ENCODE measurements at places on chromosomes 12 and 14.

DNA sequence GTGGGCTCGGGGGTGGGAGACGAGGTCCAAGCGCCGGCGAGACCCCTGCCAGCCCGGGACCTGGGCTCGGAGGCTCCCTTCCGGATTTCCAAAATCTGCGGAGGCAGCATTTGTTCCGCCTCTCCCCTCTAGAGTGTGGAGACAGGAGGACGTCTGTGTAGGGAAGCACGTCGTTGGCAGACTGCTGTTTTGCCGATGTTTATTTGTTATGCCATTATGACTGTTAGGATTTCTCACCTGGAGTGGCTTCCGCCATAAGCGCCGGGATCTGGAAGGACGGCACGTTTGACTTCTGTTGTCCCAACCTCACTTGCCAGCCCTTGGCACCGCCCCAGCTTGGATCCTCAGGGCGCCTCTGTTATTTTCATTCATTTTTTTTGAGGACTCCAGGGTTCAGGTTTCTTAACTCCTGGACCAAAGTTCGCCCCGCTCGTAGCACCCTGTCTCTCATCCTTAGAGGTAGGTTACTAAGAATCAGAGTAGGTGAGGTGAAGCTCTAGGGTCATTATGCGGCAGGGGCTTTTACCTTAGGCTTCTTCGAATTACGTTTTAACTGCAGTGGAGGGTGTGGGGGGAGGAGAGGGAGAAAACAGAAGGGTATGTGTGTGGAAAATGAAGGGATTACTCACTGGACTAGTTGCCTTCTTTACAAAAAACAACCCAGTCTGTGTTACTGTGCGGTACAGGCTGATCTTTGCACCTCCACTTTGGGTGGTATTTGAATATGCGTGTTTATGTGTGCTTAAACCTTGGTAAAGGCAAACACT, 547 bp upstream of the PYGL start:
- peak; percentile 78 for DNase-seq

GRCh38 chr12:45200491-45201043, 15.3 kb upstream of the ANO6 start:
- DNase-seq, result peak; percentile 34

- DNase-seq, result peak; percentile 80
Observed at GRCh38 chr14:92524602-92525185, 11.1 kb downstream of the RIN3 start.

DNA sequence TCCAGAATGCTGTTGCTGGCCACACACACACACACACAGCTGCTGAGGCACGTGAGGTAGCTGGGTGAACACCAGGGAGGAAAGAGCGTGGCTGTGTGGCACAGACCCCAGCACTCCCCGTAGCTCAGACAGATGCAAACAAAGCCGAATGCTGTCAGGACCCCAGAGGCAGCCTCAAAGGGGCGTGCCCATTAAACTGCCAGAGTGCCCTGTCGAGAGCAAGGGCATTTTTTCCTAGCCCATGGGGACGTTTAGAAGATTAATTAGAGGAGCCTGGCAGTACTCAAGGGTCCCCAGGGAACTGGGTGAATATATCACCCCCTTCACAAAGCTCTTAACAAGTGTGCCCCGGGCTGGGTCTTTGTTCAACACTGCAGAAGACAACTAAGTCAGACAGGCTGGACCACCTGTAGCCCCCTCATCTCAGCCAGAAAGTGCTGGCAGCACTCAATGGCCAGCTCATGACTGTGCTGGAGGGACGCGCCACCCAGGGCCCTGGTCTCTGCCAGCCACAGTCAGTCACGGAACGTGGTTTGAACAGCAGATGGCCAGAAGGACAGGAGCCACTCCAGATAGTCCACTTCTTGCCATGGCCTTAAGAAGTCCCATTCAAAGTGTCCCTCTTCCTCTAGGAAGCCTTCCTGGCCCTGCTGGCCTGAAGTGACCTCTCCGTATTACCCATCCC, 37.5 kb downstream of the TTC7B start:
- no peak for DNase-seq

DNA sequence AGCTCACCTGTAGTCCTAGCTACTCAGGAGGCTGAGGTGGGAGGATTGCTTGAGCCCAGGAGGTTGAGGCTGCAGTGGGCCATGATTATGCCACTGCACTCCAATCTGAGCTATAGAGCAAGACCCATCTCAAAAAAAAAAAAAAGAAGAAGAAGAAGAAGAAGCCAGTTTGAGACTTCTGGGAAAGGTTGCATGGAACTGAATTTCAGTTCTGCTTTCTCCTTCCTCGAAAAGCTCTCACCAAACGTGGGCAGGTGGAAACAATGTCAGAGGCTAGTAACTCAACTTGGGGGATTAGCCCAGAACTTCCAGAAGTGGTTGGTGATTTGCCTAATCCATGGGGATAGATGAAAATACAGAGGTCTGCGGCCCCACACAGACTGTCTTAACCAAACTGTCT, 18.7 kb downstream of the FLVCR2 start:
- no peak for DNase-seq

DNA sequence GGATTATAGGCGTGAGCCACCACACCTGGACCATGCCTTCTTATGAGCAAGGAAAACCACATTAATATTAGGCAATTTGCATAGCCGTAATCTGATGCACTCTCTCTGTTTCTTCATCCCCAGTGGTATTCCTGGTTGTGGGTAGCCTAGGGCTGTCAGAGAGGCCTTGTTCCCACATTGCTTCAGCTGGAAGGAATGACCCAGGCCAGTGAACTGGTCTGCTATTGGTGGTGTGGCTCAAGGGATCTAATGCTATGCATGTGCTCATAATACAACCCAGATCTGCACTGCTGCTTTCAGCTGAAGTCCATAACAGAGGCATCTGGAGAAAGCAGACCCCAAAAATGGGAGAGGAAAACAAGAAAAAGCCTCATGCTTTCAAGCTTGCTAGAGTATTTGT, 33.1 kb upstream of the G2E3 start:
- no peak for DNase-seq

- DNase-seq, result no peak
Observed at GRCh38 chr12:117080661-117081144, 18.5 kb downstream of the TESC start.

DNA sequence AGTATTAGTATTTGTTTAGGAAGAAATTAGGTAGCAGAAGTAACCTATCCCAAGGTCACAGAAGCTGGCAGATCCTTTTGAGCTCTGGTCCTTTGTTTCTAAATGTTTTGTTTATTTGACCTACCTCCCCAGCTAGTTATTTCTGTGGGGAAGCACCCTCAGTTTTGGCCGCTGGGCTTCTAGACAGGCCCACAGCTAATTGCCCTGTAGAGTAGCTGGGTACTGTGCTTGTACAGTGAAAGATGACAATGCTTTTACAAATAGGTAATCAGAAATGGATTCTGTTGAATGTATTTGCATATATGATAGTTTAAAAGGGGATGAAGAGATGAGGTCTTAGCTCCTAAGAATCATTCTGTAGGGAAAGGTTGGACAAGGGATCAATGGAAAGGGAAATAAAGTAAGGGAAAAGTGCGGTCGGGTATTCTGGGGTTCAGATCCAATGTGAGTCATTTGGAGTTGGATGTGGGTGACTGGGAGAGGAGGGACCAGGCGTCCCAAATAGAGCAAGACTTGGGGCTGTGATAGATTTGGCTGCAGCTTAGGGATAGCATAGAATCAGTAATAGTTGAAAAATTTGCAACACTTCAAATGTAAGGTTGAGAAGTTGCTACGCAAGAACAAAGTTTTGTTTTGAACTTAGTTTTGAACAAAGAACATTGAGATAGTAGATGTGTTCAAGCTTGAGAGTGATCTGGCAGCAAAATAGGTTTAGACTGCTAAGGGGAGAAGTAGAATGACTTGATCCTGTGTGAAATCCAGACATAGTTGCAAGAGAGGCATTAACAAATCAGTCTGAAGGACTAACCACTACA, 3.6 kb downstream of the NUDT4 start:
- DNase-seq, result no peak

DNA sequence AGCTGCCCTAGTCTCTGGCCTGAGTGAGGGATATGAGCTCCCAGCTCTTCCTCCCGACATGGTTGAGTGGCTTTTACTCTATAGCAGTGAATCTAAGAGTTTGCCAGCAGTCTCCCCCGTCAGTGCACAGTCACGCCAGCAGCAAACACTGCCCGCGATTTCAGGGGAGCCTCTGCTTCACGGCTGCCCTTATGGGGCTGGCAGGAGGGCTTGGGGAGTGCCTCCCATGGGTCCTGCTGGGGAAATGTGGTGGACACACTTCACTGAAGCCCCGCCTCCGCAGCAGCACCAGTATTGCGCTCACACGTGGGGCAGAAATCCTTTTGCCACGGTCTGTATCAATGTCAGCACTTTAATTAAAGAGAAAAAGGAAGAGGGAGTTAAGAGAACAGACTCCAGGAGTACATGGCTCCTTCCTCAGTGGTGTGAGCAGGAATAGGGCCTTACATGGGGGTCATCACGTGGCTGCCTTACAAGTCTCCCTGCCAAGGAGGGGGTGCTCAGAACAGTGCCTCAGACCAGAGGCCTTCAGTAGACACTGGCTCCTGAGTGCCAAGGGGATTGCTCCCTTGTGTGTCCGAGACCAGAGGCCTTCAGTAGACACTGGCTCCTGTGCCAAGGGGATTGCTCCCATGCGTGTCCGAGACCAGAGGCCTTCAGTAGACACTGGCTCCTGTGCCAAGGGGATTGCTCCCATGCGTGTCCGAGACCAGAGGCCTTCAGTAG, 55.7 kb downstream of the SFSWAP start:
- DNase-seq, result no peak

GRCh38 chr14:60183741-60184140, 18.5 kb upstream of the DHRS7 start:
- DNase-seq, result no peak

- no peak for DNase-seq
Observed at GRCh38 chr14:51644217-51644933, 7.3 kb upstream of the FRMD6 start.

DNA sequence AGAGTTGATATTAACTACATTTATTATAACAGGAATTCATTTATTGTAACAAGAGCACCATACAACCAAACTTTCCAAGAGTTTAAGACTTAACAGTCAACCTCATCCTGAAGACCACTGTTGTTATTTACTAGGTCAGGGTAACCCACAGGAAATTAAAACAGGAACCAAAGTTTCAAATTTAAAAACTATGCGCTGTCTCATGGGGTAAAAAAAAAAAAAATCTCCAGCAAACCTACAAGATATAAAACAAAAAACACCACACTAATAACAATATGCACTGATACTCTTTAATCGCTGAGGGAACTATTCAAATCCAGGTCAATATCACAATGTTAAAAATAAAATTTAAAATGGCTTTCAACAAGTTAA, 44.5 kb downstream of the FOXN3 start:
- no peak for DNase-seq

DNA sequence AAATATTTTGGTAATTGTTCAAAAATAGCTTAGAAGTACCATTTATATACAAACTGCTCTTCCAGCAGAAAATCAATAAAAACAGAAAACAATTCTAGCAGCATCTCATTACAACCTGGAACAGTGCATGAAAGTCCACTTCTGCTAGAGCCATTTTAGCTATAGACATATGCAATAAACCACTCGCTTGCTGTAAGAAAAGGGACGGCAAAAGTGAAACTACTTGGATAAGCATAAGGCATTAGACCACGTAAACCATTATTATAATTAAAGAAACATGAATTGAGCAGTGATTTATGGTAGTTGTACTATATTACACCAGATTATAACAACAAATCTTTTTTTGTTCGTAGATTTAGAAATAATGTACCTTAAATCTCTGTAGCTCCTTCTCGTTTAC, 48.7 kb downstream of the LRIG3 start:
- DNase-seq, result no peak

DNA sequence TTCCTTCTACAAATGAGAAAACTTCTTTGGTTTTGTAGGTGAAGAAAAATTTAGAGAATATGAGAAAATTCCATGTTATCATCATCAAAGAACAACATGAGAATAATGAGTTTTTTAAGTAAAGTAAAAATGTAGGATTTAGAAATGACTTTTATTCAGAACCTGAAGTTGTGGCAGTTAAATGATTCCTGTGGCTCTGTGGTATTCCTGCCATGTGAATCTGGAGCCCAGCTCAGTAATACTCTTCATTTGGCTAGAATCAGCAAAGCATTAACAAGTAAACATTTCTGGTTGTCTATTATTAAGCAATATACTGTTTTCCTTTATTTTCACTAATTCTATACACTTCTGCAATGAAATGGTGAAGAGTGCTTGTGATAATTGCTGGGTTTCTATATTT, 95.6 kb upstream of the E2F7 start:
- DNase-seq, result no peak

DNA sequence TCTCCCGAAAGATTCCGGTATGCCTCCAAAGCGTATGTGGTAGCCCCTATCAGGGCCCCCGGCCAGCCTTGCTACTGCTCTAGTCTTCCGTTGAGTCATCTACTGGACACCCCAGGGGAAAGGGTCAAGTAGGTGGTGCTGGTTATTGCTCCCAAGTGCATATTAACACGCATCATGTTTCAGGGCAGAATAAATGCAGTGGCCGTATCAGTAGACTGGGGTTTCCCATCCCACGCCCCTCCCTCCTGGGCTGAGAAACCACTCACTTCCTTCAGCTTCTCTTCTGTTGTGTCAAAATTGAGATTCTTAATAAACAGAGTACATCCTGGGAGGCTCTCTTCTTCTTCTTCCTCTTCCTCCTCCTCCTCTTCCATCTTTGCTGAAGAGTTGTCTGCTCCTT, 39.3 kb downstream of the RBM19 start:
- DNase-seq, result no peak

- no peak for DNase-seq
Observed at GRCh38 chr14:40694023-40694422, 912.7 kb upstream of the LRFN5 start.

GRCh38 chr14:94581127-94581999, at the start of gene SERPINA5:
Gene SERPINA5, plus strand, starts transcription at chr14:94581426. Its CDS starts 5,937 bp downstream, at chr14:94587363.
- DNase-seq, result no peak

DNA sequence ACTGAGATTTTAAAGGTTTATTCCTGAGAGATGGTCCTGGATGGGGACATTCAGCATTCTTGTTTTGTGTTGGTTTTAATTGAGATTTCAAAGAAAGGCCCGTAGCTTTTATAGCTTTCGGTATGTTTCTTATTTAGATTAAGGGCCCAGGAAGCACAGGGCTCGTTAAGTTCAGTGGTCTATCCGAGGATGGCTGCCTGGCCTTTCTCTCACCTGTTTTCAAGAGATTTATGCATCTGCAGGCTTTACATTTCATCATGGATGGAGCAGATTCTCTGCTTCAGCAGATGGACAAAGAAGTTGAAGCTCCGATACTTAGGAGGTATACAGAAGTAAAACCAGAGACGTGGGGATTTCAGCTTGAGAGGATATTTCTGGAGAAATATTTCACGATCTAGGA, 16.0 kb downstream of the FZD10 start:
- DNase-seq, result no peak

DNA sequence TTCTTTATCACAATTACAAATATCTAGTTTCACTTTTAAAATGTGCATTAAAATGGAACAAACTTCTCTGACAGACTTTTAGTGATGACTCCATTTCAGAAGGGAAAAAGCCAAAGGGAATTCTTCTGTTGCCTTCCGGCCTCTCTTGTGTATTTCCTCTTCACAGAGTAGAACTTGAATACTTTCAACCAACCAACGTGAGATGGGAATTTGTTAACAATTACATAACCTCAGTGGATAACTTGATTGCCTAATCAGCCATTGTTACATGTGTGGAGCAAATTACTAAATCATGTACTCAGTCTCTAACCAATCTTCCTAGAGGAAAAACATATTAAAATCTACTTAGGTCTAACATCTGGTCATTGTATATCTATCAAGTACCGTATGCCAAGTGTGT, 291.1 kb downstream of the SYT1 start:
- no peak for DNase-seq

GRCh38 chr12:54047160-54047963, 6.3 kb upstream of the HOXC4 start:
- no peak for DNase-seq

GRCh38 chr12:72277415-72277814, 5.2 kb downstream of the TRHDE start:
- no peak for DNase-seq

Data from Kasumi-1 (cell line).